Stimulated activated CD8-positive, alpha-beta memory T cell treated with anti-CD3 and anti-CD28 coated beads, Interleukin-2, amount 100 ng/mL, for 1 hour (primary cell): ENCODE measurements at places on chromosomes 5 and 9.

DNA sequence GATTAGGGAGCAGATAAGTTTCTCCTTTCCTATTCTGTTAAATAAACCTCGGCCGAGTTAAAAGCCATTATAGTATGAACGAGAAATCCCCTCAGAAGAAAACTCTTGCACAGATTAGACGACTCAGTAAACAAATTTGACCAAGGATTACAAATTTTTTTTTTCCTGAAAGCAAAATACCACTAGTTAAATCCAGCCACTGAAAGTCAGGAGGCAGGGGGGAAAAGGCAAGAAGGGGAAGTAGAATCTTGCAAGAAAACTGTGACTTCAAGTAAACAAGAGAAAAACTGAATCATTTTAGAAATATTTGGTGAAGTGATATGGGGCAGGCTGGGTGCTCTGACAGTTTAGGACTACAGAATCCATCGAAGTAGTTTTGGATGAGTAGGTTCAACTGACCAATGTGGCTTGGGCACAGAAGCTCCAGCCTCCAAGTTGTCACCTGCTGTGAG lies 251.0 kb downstream of the DENND1A start:
- DNase-seq = no peak

DNA sequence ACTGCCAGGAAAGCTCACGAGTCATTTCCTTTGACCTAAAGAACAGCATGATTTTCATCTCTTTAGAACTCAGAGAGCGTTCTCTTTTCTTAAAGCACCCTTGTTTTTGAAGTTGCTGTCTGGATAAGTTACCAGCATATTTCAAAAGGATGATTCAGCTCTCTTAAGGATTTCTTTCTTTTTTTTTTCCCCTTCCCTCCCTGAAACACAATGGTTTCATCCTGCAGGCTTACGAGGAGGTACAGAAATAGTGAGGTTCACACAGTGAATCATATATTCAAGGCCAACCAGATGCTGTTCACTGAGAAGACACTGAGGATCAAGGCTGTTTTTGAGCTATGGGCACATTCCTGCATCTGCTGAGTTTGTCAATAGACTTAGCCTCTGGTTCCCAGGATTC lies 257.2 kb downstream of the KIF4B start:
- no peak for DNase-seq

DNA sequence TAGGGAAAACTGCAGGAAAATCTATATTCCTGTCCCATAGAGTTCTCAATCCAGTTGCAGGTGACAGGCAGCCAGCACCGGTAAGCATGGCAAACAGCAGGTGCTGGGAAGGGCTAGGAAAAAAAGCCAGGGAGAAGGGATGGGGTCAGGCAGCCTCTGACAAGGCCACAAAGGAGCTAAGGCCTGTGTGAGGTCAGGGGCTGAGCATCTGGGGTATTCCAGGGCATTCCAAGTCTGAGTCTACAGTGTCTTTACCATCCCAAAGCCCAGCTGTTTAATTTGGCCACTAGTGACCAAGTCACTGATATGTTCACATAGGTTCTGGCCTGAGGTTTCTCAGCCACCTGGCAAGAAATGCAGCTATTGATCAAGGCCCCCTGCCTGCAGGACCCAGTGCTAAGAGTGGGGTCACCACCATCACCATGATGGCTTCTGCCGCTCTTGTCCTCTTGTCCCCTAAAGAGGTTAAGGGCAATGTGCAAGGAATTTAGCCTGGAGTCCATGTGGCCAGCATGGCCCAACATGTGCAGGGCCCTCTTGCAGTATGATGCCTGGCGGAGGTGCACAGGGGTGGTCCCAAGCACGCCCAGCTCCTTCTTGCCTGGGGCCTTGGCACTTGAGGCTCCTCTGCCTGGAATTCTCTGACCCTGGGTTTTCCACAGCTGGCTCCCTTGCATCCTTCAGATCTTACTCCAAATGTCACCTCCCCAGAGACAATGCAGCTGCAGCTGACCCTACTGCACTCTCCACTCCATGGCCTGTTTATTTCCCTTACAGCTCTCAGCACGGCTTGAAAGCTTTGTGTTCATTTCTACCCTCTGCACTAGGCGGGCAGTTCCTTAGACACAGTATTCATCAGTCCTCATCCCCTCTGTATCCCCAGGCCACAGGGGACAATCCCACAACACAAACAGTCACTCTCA lies 213.1 kb downstream of the MSX2 start:
- no peak for DNase-seq

DNA sequence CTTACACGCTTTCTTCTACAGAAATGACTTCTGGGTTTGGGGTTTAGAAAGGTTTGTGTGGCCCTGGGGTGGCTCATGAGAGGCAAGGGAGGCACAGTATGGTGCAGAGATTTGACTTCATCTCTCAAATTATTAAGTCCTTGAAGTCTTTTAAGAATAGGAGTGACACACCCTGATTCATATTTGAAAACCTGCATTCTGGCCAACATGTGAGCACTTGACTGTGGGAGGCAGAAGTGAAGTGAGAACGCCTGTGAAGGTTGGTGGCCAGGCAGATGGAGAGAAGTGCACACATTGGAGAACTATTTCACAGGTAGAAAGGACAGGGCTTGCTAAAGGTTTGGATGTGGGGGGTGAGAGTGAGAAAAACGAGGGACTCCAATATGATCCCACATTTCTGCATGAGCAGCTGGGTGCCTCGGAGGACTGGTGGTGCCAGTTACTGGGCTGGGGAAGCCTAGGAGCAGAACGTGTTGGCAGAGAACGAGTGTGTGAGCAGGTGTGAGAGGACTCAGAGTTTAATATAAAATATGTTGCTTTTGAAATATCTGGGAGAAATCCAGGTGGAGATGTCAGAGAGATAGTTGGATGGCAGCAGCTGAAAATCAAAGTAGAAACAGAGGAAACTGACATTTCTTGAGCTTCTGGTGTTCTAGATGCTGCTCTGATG lies 240.0 kb upstream of the ADAMTSL1 start:
- no peak for DNase-seq

- no peak for DNase-seq
Measured at GRCh38 chr9:114424126-114424525, 36.3 kb upstream of the AKNA start.

- DNase-seq = no peak
Measured at GRCh38 chr9:120198027-120198426, 381.9 kb downstream of the CDK5RAP2 start.

DNA sequence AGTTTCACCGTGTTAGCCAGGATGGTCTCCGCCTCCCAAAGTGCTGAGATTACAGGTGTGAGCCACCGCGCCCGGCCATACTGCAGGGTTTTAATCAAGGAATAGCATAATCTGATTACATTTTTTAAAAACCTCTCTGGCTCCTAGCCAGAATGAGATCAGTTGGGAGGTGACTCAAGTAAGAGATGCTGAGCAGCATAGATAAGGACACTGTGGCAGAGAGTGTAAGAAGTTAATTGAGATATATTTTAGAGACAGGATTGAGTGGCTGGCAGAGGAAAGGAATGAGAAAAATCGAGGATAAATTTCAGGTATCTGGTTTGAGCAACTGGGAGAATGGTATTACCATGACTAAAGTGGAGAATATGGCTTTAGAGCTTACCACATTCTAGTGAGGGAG lies 7.3 kb upstream of the RIGI start:
- no peak for DNase-seq
